ENCODE measurements at places on chromosomes 7 and 10. TPM values are rescaled to one million over a fixed set of nuclear protein-coding genes. Genes with fewer than 3 reads are reported as not detected.

GRCh38 chr10:6053816-6054631, 8.1 kb downstream of the IL2RA start:
- H3K4me3 ChIP-seq, result no peak overlapping the region
- no peak overlapping the region for H3K27ac ChIP-seq
- no peak for DNase-seq
- H3K27me3 ChIP-seq, result no peaks in the 10 kb centered on the region
- no peaks in the 10 kb centered on the region for H3K36me3 ChIP-seq
- H3K4me1 ChIP-seq, result no peaks in the 10 kb centered on the region

DNA sequence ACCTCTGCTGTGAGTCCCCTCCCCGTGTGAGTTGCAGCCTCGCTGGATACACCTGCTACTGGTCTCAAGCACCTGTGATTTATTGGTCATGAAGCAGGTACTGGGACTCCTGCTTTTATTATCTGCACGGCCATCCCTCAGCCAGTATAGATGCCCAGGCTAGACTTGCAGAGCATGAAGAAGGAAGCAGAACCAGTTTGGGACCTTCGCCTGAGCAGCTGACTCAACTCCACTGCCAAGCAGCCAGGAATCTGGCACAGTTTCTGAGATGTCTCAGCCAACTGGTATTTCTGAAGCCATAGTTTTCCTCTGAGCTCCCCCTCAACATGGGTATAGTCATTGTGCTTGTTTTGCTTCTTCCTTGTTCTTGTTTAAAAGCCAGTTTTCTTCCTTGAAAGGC, 28.0 kb upstream of the SLC39A12 start:
- H3K27ac ChIP-seq, result peak overlapping the region; percentile 62
- H3K27me3 ChIP-seq, result no peaks in the 10 kb centered on the region
- no peaks in the 10 kb centered on the region for H3K36me3 ChIP-seq
- DNase-seq, result peak; percentile 31
- no peaks in the 10 kb centered on the region for H3K4me1 ChIP-seq
- H3K4me3 ChIP-seq, result peak overlapping the region; percentile 25

DNA sequence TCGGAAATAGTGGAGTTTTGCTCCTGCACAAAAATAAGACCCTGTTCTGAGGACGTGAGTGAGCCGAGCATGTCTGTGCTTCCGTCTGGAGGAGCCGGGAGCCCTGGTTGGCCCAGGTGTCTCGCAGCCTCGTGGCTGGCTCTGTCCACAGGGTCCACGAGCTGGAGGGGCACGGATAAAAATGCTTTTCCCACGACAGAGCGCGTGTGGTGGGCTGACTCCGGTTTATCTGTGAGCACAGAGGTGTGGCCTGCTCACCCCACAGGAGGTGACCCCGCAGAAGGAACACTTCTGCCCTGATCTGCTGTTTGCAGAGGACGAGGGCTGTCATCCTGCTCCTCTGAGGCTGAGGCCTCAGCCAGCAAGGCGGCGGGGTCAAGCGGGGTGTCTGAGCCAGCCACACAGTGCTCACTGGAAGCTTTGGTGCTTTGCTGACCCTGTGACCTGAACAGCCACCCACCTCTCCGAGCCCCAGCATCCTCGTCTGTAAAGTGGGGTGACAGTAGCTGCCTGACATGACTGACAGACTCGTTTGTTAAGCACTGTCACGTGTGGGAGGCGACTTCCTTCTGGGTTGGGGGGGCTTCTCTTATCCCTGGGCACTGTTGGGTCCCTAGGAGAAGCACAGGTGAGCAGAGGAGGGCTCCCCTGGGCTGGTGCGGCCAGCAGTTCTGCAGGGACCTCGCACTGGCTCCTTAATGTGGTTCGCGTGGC, 162.5 kb downstream of the DNAJB6 start:
- no peaks in the 10 kb centered on the region for H3K36me3 ChIP-seq
- H3K4me1 ChIP-seq, result no peaks in the 10 kb centered on the region
- no peak overlapping the region for H3K4me3 ChIP-seq
- DNase-seq, result no peak
- no peak overlapping the region for H3K27ac ChIP-seq

DNA sequence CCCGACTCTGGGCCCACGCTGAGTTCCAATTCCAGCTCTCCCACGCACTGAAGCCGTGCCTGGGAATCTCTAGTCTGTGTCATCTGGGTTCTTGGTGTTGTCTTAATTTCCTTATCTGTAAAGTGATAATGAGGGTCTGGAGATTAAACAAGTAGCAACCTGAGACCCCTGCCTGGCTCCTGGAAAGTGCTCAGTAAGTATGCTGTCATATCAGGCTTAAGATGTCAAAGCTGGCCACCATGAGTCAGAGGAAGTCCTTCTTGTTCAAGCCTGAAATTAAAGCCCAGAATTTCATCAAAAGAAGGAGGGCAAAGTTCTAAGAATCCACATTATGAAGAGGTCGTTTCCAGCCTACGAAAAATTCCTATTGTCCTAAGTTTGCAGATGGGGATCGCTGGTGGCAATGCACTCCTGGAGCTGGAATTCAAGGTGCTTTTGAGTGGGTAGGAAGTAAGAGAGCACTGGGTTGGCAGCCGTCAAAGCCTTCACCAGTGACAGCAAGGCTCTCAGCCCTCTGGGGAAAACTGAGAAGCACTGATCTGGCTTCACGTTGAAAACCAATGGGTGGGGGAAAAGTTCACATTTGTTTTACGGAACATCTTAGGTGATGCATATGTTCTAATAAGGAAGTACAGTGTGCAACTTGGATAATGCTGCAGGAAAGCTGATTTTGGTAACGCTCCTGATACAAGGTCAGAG, 50.3 kb upstream of the NCAPG2 start:
- no peak overlapping the region for H3K27ac ChIP-seq
- H3K27me3 ChIP-seq, result no peaks in the 10 kb centered on the region
- H3K36me3 ChIP-seq, result peaks cover 43% of the 10 kb centered on the region
- no peaks in the 10 kb centered on the region for H3K4me1 ChIP-seq

DNA sequence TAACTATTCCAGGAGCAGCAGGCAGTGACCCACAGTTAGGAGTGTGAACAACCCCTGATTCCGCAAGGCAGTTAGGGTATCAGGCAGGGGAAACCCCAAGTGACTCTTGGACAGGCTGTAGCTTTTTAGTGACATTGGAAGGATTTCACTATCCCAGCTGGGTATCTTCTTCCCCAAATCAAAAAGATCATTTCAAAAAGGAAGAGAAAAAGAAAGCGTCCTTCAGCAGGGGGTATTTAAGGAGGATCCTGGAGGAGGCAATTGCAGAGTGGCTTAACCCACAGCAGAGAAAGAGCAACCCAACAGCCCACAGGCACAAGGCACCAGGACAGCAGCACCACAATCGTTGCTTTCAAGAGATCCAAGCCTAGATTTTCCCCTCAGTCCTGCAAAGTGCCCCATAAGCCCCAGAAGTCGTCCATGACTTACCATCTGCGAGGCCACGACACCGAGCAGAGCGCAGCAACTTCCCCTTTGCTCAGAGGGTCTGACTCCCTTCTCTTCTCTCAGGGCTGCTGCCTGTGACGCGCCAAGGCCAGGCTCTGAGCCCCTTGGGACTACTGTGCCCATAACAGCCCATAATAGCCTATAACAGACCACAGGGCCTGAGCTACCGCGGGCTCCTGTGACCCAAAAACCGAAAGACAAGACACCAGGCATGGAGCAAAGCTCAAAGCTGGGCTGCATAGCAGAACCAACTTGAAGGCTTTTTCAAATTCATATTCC, 19.8 kb downstream of the PIK3AP1 start:
- H3K27ac ChIP-seq, result peak overlapping the region; percentile 26
- no peaks in the 10 kb centered on the region for H3K36me3 ChIP-seq
- no peak for DNase-seq
- no peak overlapping the region for H3K4me3 ChIP-seq
- H3K4me1 ChIP-seq, result no peaks in the 10 kb centered on the region

Gene SPDYE6
- not detected for total RNA-seq

DNA sequence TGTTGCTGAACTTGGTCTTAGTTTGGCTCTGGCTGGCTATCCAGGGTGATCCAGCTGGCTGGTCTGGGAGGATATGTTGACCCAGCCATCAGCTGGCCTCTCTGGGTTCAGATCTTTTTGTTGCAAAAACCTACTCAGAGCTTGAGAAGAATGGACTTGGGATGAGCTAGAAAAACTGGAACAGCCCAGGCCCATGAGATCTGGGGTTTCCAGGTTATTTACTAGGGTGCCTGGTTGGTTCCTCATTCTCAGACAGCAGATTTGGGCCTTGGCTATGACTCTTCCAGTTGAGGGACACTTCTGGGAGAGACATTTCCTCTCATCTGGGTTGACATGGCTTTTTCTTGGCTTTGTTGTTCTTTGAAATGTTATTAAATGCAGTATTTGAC, 116.6 kb downstream of the ADCY1 start:
- no peaks in the 10 kb centered on the region for H3K27me3 ChIP-seq
- H3K36me3 ChIP-seq, result no peaks in the 10 kb centered on the region
- DNase-seq, result no peak
- no peaks in the 10 kb centered on the region for H3K4me1 ChIP-seq
- no peak overlapping the region for H3K27ac ChIP-seq

- no peaks in the 10 kb centered on the region for H3K27me3 ChIP-seq
- no peak overlapping the region for H3K4me3 ChIP-seq
- no peaks in the 10 kb centered on the region for H3K36me3 ChIP-seq
- peaks cover 11% of the 10 kb centered on the region for H3K4me1 ChIP-seq
Observed at GRCh38 chr10:102545997-102546396, 42.2 kb downstream of the SUFU start.

DNA sequence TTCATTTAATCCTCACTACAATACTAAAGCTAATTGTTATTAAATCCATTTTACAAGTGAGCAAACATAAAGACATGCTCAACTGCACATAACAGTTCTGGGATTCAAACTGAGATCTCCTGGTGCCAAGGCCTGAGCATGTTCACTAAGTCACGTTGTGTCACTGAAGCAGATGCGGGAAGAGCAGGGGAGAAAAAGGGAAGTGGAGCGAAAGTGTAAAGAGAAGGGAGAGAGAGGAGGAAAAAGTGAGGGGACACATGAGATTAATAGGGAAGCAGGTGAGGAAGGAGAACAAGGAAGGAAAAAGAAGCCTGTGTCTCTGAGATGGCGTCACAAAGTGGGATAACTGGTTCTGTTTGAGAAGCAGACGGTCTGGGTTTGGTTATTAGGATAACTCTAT, 38.9 kb upstream of the KAT6B start:
- no peak overlapping the region for H3K27ac ChIP-seq
- no peaks in the 10 kb centered on the region for H3K4me1 ChIP-seq
- no peak for DNase-seq
- no peaks in the 10 kb centered on the region for H3K27me3 ChIP-seq

Gene DOCK1
- 76.7 TPM for total RNA-seq

GRCh38 chr7:108613147-108613948, 43.7 kb downstream of the DNAJB9 start:
- no peaks in the 10 kb centered on the region for H3K27me3 ChIP-seq
- H3K4me1 ChIP-seq, result no peaks in the 10 kb centered on the region
- no peak for DNase-seq
- no peak overlapping the region for H3K4me3 ChIP-seq

Measured in thoracic aorta (tissue), 2 donors.